ENCODE measurements at places on chromosomes 4 and X.

DNA sequence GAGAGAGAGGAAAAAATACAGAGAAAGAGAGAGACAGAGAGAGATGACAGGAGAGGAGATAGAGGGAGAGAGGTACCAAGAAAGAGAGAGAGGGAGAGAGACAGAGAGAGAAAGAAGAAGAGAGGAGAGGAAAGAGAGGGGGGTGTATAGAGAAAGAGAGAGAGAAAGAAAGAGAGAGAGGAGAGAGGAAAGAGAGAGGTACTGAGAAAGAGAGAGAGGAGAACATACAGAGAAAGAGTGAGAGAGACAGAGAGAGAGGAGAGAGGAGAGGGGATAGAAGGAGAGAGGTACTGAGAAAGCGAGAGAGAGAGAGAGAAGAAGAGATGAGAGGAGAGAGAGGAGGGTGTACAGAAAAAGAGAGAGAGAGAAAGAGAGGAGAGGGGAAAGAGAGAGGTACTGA, 269.4 kb downstream of the CRLF2 start:
- DNase-seq, result no peak

GRCh38 chrX:51420610-51421009, 75.8 kb downstream of the NUDT11 start:
- peak; percentile 31 for DNase-seq

DNA sequence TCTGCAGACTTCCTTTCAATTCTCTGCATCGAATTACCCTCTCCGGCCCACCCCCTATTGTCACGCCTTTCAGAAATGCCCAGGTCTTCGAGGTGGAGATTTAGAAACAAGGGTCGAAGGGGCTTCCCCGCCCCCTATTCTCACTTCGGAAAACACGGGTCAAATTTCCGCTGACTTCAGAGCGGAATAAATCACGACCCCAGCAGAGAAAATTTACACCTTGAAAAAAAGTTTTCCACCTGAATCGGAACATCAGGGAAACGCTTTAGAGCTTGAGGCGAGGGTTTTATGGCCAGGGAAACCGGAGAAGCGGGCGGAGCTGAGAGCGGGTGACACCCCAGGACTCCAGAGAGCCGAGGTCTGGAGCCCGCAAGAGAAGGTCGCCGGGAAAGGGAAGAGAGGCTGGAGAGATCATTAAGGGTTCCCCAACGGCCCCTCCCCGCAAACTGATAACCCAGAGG, 1.6 kb downstream of the SHISA3 start:
- no peak for DNase-seq

DNA sequence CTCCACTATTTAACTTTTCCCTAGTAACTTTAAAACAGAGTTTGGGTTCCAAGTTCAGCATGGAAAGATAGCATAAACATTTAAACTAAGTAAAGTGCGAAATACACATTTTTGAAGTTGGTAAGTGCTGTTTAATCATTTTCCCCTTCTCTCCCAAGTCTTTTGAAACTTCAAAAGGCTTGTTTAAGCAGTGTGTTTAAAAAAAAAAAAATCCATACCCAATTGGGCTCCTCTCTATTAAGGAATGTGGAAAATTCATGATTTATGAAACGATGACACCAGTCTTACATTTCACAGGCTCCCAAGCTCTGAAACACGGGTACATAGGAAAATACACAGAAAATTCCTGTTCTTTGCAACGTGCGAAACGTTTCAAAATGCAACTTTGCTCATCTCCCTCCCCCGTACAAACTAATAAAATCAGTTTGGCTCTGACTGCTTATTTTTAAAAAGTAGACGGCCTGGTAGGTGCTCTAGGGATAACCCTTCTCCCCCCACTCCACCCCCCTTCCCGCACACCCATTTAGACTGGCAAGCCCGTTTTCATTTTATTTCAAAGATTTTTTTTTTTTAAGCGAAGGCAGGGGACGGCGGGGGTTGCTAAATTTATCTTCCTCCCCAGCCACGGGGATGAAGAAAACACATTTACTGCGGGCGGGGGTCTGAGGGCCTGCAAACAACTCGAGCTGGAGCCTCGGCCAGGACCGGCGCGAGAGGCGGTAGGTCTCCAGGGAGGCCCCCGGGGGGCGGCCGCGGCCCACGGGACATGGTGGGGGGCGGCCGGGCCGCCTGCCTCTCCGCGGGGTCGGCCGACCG, 786 bp upstream of the ZFX start:
- no peak for DNase-seq

DNA sequence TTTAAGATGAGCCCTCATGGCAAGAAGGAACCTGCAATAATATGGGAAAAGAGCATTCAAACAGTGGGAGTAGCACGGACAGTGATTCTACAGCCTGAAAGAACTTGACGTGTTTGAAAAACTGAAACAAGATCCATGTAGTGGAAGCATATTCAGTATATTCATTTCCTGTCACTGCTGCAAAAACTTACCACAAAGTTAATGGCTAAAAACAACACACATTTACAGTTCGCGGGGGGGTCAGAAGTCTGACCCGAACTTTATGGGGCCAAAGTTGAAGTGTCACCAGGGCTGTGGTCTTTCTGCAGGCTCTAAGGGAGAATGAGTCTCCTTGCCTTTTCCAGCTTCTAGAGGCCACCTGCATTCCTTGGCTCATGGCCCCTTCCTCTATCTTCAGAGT, 52.6 kb upstream of the ARX start:
- DNase-seq, result no peak

DNA sequence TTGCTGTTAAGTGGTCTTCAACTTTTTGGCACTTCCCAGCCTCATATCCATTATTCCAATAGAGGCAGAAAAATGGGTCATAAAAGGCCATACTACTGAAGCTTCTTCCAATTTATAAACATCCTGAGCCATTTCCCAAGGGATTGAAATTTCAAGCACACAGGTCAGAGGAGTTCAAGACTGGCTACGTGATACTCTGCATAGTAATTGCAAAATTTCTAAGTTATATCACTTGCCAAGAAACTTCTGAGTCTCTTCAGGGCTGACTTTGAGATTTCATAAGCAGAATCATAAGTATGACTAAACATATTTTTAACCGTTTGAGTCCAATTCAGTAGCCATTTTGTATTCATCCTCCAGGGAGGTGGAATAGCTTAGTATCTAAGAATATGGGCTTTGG, 75.6 kb upstream of the RXFP1 start:
- no peak for DNase-seq

DNA sequence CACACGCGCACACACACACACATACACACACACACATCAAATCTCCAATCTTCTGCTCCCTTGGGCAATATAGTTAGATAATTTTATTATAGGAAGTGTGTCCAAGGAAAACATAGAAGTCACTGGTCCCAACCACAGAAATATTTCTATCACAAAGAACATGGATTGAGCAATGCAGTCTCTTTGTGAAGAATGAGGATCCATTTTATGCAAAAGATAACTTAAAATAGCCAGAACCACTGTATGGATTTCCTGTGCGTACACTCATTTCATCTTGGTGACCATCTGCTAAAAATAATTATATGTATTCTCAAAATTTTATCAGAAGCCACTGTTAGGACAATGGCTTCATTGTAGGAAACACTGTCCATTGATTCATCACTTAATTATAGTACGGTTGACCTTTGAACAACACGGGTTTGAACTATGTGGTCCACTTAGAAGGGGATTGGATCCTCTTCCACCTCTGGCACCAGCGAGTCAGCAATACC, 169.6 kb upstream of the MXRA5 start:
- DNase-seq, result peak; percentile 64
